ENCODE measurements at places on chromosomes 12 and 14. TPM values are rescaled to one million over a fixed set of nuclear protein-coding genes. Genes with fewer than 3 reads are reported as not detected.

HOXC6 gene
- total RNA-seq = 2.2 TPM

RPGRIP1 gene
- total RNA-seq = not detected

TAS2R50 gene
- total RNA-seq = 2.4 TPM

CD69 gene
- total RNA-seq = not detected

TAS2R42 gene
- not detected for total RNA-seq

BTBD6 gene
- total RNA-seq = 34.4 TPM

AQP6 gene
- not detected for total RNA-seq

Data from melanocyte of skin (primary cell).